ENCODE measurements at places on chromosomes 4 and X.

GRCh38 chr4:180598281-180598680 lies 1644.9 kb upstream of the TENM3 start:
- no peak for DNase-seq

- DNase-seq, result no peak
Measured at GRCh38 chrX:34734383-34734782, 77.3 kb upstream of the TMEM47 start.

- no peak for DNase-seq
Measured at GRCh38 chr4:184267206-184267608, 49.5 kb upstream of the ENPP6 start.

- DNase-seq, result no peak
Measured at GRCh38 chr4:177461606-177462005, 19.4 kb upstream of the AGA start.

DNA sequence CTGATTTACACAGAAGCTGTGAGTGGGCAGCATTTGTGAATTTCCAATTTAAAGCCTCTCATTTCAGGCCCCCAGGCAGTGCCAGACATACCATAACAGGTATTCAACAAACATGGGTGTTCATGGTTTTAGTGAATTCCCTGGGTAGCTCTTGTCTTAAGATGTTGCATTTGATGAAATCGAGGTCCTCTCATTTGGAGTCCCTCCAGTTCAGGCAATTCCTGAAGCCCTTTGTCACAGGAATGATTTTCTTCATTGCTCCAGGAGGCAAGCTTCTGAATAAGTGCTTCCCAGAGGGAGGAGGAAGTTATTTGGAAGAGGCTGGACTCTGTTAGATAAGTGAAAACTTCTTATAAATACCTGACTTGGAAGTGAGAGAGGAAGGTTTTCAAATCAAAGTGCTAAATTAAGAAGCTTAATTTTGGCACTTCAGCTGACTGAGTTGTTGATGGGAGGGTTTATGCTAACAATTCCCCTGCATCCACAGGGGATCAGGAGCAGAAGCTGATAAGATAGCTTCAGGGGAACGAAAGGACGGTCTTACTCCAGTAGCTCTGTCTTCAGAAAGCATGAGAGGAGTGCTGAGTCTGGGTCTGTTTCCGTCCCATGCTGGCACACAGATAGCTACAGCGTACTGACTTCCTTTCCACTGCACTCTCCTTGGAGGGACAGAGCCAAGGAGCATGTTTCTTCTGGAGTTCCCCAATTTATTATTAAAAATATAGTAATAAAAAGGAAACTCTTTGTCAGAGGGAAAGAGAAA lies 543.1 kb downstream of the GBA3 start:
- no peak for DNase-seq

GRCh38 chr4:97105347-97106099 lies 1037.8 kb downstream of the STPG2 start:
- DNase-seq, result no peak

DNA sequence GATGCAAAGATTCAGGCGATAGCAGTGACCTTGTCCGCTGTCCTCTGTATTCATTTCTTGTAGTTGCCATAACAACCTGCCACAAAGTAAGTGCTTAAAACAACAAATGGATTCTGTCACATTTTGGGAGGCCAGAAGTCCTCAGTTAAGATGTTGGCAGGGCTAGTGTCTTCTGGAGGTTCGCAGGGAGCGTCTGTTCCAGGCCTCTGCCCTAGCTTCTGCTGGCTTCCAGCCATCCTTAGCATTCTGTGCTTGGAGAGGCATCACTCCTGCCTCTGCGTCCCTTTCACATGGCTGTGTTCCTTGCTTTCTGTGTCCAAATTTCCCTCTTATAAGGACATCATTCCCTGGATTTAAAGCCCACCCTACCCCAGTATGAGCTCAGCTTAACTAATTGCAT lies 31.5 kb upstream of the ZNF185 start:
- no peak for DNase-seq

- DNase-seq, result no peak
Measured at GRCh38 chrX:15913146-15913545, 58.5 kb upstream of the AP1S2 start.

DNA sequence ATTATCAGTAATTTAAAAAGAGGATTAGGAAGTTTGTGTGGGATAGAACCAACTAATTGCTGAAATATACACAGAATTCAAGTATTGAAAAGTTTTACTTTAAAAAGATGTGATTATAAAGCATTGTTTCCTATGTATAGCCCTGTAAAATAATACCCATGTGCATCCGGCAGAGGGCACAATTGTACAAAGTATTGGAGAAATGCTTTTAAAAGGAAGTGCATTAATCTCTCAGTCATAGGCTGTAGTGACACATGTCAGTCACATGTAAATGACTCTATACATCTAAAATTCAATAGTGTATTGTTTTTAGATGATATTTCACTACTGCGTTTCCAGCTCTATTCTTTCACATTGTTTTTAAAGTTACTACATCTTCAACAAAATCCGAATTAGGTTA lies 9.7 kb upstream of the GEMIN8 start:
- peak; percentile 0 for DNase-seq

DNA sequence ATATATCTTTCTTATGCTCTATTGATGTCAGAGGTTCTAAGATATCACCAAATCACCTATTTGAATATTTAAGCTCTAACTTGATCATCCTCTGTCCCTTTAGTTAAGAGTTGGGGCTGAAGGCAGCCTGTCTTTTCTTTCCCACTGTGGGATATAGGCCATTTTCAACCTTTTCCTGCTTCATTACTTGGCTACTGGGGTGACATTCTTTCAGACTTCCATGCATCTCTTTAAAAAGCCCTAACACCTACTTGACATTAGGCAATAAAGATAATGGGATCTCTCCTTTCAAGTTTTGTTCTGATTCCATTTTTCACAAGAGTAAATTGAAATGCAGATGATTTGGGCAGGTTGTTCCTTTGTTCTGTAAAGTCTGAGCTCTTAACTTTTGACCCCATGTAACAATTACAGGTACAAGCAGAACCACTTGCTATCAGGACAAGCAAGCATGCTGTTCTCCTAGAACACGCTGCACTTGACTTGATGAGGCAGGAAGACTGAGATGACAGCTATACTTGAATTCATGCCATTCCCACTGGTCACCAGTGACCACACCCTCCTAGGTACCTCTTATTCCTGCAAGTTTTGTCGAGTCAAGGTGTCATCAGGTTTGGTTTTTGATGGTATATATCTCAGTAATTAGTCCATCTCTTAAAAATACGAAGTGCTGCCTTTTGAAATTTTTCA lies 18.2 kb downstream of the HOPX start:
- no peak for DNase-seq

DNA sequence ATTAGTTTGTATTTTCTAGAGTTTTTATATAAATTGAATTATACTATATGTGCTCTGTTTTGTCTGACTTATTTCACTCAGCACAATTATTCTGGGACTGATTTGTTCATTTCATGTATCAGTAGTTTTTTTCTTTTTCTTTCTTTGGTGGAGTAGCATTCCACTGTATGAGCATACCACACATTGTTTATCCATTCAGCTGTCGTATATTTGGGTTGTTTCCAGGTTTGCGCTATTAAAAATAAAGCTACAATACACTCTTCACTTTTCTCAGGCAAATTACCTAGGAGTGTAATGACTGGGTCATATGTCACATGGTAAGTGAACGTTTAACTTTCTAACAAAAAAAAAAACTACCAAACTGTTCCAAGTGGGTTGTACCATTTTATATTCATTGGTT lies 9.6 kb upstream of the OTUD4 start:
- DNase-seq, result no peak

DNA sequence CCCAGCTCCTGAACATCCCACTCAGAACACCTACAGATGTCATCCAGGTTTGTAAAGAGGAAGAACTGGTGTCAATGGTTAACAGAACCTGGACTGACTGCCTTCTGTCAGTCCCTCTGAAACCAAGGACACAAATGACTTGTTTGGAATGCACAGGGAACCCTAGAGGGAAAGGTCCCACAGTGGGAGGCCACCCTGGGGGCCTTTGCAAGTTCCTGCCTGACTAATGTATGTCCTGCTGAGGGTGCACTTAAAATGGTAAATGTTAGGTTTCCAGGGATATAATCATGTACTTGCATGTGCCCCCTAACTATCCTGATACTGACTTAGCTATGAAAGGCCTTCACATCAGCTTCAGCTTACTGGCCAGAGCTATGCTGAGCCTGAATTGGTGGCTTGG lies 15.0 kb upstream of the XAGE2 start:
- DNase-seq, result no peak

DNA sequence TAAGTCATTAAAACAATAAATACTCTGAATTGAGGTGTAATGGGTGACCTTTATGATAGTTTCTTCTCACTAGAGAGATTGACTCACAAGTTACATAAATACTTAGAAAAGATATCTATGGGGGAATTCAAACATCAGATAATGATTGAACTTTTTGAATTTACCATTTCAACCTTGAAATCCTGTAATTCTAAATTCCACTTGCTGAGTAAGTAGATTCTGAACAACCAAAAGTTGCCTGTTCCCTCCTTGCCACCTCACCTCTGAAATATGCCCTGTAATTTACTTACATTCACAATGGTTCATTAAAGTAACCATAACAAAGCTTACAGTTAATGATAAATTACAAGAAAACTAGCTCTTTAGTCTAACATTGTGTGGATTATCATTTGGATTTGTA lies 43.3 kb upstream of the SLC39A8 start:
- no peak for DNase-seq

GRCh38 chr4:53748328-53748772 lies 157.1 kb upstream of the LNX1 start:
- no peak for DNase-seq

DNA sequence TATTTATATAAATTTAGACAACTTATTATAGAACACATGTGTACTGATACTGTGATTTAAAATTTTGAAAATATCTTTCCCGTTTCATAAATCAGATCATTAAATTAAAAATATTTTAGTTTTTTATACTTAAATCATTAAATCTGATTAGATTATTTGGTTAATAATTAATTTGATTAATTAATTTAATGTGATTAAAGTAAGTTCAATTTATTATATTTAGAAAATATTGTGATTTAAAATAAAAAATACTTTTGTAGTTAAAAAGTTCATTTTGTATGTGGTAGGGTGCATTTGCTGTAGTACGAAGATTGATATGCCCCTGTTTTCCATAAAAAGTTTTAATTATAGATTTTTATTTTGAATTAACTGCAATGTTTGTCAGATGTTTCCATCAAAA lies 1323.4 kb downstream of the RAPGEF2 start:
- no peak for DNase-seq

- DNase-seq, result no peak
Measured at GRCh38 chrX:14618177-14618965, 89.0 kb downstream of the GLRA2 start.

GRCh38 chr4:18075823-18076433 lies 54.4 kb upstream of the LCORL start:
- DNase-seq, result no peak

- no peak for DNase-seq
Measured at GRCh38 chr4:24557026-24558025, 27.0 kb downstream of the DHX15 start.

GRCh38 chrX:33447285-33447684 lies 235.9 kb upstream of the DMD start:
- no peak for DNase-seq

- no peak for DNase-seq
Measured at GRCh38 chrX:75596178-75596577, 73.3 kb upstream of the ZDHHC15 start.

DNA sequence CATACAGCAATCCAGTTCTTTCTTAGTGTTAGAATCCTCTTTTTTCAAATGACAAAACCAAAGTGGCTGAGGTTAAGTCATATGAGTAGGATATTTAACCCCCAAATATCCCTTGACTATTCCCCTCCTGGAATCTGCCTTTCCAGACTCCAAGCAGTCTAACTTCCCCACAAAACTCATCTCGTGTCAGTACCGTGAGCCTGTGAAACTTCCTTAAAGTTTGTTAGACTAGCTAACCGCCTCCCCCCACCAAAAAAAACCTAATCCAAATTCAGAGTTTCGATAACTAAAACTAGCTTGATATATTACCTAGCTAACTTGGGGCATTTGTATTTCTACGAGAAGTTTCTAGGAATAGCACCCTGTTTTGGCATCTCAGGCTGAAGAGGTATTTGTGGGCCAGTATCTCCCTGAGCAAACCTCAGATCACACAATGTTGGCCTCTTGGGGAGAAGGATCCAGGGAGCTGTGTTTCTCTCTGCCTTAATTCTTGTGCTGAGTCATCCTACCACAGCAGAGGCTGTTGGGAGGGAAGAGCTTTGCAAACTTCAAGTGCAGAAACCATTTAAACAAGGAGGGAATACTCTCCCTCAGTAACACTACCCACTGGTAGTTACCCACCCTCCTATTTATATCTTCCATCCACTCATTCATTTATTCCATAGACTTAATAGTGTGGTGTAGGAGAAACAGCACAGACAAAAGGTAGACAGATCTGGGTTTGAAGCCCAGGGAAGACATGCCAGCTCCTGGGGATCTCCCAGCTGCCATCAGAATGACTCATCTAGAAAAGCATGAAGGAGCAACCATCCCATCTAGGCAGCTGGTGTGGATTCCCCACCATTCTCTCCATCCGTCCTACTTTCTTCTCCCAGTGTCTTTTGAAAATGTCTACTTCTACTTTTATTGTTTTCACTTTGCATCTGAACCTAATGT lies 39.3 kb upstream of the TXK start:
- no peak for DNase-seq

DNA sequence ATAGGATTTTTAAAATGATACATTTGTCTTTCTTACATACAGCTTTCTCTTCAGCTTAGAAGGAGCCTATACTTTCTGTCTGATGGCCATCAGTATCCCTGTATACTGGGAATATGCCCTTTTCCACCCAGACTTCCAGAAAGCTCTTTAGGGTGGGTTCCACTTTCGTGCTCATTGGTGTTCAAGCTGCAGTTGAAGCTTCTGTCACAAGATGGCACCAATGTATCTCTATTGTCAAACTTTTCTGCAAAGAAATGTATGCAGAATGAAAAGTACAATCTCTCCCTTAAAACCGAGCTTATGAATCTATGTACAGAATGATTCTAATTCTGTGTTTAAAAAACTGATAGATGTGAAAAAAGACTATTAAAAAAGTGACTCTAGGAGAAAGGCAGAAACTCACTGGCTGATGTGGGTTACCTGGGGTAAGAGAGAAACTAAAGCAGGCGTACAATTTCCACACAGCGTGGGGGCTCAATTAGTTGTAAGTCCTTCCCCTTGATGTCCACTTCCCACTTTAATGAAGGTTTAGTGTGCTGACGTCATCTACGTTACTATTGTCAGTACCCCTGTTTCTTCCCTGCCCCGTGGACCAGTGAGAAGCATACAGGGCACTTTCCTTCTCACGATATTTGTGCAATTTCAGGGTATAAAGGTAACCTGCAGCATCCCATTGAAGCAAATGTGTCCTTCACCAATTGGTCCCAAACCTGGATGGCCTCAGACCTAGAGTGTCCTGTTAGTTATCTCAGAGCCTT lies 57.3 kb upstream of the TCEAL2 start:
- DNase-seq, result no peak

GRCh38 chr4:26242451-26242850 lies 78.4 kb upstream of the RBPJ start:
- DNase-seq, result no peak

DNA sequence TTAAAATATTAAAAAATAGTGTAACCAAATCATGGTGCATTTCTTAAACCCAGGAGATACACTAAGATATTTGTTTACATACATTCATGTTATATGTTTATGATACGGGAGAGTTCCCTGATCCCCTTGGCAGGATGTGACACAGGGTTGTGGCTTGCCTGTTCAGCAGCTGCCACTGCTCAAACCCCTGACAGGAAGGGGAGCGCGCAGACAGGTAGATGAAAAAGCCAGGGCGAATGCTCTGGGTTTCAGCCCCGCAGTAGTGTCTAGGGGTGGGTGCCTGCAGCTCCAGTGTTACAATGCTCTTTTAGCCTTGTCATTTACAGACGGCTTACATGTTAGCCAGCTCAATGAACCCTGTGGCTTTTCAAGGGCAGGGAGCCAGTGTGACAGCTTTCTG lies 1343.8 kb upstream of the IGFBP7 start:
- DNase-seq, result no peak
